ENCODE measurements at places on chromosomes 1 and 21. TPM values are rescaled to one million over a fixed set of nuclear protein-coding genes. Genes with fewer than 3 reads are reported as not detected.

DNA sequence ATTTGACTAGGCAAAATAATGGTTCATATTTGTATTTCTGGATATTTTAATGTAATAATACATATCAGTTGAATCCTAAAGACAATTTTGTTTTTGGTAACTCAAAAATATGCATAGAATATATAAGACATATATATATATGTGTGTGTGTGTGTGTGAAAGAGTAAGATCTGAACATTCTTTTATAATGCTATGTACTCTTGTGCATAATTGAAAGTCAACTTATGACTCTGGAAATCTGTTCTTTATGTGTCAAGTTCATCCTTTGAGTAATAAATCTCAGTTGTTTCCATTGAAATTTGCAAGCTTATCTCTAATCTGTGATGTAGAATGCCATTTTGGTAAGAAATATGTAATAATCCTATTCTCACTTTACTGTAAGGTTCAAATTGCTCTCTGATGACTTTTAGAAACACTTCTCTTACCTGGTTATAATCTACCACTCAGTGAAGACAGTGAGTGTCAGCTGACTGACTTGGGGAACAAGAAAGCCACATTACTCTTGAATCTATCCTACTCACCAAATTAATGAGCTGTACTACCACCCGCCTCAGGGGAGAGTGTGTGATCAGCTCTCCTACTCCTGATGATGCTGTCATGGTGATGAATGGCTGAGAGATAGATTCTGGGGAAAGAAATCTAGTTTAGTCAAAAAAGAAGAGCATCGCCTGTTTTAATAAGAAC, 15.0 kb upstream of the NEK7 start:
- no peak overlapping the region for H3K4me3 ChIP-seq
- H3K27me3 ChIP-seq = no peaks in the 10 kb centered on the region
- no peaks in the 10 kb centered on the region for H3K36me3 ChIP-seq

RYR2 gene
- total RNA-seq = 17.1 TPM

GRCh38 chr21:20802201-20802600, 196.0 kb upstream of the NCAM2 start:
- H3K27ac ChIP-seq = no peak overlapping the region
- no peaks in the 10 kb centered on the region for H3K36me3 ChIP-seq
- H3K27me3 ChIP-seq = no peaks in the 10 kb centered on the region
- H3K4me3 ChIP-seq = no peak overlapping the region

ETV3L gene
- total RNA-seq = not detected

PRAMEF13 gene
- not detected for total RNA-seq

GUCA2B gene
- not detected for total RNA-seq

GRCh38 chr1:73104749-73105148, 822.4 kb upstream of the NEGR1 start:
- DNase-seq = no peak
- H3K4me1 ChIP-seq = no peaks in the 10 kb centered on the region
- H3K27me3 ChIP-seq = no peaks in the 10 kb centered on the region
- no peak overlapping the region for H3K27ac ChIP-seq

SAMSN1 gene
- 4.6 TPM for total RNA-seq

- no peaks in the 10 kb centered on the region for H3K36me3 ChIP-seq
- peaks cover 8% of the 10 kb centered on the region for H3K4me1 ChIP-seq
- no peak overlapping the region for H3K27ac ChIP-seq
- no peak overlapping the region for H3K4me3 ChIP-seq
- DNase-seq = no peak
- H3K27me3 ChIP-seq = no peaks in the 10 kb centered on the region
Measured at GRCh38 chr1:246161626-246162025, 345.5 kb downstream of the SMYD3 start.
